ENCODE measurements at places on chromosomes 4 and X.
A peak's percentile ranks its signal among the peaks of the same experiment; 100 is the strongest.

DNA sequence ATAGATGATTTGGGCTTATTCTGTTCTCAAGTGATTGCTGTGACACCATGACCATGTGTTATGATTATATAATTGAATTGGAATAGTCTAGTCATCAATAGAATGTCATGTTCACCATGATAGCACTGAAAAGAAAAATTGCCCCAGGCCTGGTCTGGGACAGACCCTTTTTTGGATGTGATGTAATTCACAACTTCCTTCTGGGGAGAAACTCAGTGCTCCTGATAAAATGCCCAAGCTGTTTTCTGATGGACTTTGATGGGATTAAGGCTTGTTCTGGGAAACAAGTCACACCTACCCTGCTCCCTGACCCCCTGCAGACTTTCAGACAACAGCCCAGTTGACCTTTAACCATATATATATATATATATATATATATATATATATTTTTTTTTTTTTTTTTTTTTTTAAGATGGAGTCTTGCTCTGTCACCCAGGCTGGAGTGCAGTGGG, 65.3 kb downstream of the RHOH start:
- DNase-seq = no peak

- no peak for DNase-seq
These were observed 48.2 kb downstream of the CASK start for GRCh38 chrX:41875142-41875541.

DNA sequence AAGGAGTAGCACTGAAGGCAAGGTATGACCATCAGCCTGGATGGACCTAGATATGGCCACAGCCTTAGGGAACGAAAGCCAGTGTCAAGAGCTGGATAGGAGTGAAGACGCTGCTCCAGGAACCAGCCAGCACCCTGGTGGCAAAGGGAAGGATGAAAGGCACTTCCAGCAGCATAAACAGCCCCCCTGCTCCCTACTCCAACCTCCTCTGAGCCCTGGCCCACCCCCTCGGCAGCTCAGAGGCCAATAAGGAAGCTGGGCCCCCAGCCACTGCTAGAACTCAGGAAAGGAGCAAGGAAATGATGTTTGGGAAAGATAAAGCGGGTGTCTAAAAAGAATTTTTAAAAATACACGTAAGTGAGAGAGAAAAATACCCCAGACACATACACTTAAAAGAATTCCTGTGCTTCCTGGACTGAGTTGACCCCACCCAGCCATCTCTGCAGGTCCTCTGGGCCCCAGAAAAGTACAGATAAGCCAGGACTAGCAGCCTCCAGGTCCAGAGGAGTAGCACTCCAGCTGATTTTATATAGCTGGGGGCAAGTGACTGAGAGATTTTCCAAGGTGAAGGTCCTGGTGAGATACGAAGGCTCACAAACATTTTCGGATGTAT, 170.4 kb downstream of the SHROOM4 start:
- no peak for DNase-seq

GRCh38 chrX:130139474-130140201, 26.0 kb downstream of the AIFM1 start:
- no peak for DNase-seq

DNA sequence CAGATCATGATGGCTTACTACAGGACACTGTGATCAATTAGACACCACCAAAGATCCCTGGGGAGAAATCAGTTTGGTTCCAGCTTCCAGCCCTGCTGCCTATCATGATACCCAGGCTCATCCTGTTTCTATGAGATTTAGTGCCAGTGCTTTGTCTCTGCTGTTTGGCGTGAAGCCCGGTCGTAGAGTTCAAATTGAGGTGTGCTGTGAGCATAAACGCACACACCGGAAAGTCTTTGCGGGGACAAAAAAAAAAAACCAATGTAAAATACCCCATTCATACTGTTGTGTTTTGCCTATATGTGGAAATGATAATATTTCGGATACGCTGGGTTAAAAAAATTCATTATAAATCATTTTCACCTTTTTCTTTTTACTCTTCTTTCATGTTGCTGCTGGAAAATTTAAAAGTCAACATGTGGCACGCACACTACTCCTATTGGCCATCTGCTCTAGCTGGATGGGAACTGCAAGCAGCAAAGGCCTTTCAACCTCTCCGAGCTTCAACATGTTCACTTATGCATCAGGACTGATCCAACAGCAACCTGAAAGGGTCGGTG, 607 bp upstream of the DKC1 start:
- DNase-seq = no peak

- DNase-seq = no peak
These were observed 24.8 kb upstream of the AFAP1 start for GRCh38 chr4:7964459-7964858.

- DNase-seq = no peak
These were observed 8.1 kb downstream of the SCARB2 start for GRCh38 chr4:76205476-76205875.

DNA sequence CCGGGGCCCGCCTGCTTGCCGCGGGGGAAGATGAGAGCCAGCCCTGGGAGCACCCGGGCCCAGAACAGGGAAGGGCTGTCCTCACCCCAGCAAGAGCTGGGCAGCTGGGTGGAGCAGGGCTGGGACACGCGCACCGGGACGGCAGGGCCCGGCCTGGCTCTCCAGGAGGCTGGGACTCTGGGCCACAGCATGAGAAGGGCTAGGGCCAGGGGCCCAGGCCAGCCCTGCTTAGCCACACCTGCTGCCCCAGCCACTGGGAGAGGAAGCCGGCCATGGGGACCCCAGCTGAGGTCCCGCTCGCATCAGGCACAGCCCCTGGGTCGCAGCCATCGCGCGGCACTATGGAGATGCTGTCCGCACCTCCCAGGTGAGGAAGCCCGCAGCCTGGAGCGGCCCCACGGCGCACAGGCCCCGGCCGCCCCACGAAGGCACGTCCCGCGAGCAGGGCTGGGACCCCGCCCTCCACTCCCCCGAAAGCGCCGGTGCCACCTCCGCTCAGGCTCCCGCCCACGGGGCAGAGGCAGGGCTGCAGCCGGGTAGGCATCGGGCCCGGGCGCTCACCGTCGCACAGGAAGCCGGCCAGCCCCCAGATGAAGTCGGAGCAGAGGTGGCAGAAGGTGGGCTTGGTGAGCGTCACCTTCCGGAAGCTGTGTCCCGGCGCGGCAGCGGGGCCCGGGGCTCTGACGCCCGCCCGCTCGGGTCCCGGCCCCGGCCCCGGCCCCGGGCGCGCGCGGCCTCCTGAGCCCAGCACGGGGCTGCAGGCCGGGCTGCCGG, 531 bp downstream of the DGKQ start:
- peak; percentile 22 for DNase-seq

DNA sequence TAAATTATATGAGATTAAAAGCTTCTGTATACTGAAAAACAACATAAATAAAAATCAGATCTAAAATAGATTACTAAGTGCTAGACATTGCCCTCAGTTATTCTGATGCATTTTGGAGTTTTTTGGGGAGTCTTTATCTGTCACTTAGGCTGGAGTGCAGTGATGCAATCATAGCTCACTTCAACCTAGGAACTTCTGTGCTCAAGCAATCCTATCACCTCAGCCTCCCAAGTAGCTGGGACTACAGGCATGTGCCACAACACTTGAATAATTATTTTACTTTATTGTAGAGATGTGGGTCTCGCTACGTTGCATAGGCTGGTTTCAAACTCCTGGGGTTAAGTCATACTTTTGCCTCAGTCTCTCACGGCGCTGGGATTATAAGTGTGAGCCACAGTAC, 31.7 kb downstream of the HSD17B11 start:
- DNase-seq = no peak

GRCh38 chrX:1537031-1537715, at the start of gene P2RY8:
Gene P2RY8 (minus strand): TSS chrX:1537185. CDS start chrX:1466558, 70,627 bp downstream.
- peak; percentile 48 for DNase-seq

GRCh38 chr4:111066447-111066846, 443.6 kb upstream of the PITX2 start:
- no peak for DNase-seq

- no peak for DNase-seq
These were observed 1.3 kb downstream of the MSX1 start for GRCh38 chr4:4860600-4861389.

DNA sequence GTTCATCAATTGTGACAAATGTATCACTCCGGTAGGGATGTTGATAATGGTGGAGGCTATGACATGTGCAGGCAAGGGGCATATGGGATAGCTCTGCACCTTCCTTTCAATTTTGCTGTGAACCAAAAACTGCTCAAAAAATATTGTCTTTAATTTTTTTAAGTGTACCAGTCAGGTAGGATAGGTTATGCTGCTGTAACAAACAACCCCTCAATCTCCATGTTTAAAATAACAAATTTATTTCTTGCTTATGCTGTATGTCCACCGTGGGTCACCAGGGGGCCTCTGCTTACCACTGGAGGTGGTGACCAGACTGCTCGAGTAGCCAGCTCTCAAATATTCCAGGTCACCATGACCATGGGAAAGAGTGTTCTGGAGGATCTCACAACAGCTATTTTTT, 23.4 kb upstream of the MSX1 start:
- DNase-seq = no peak

Measured in activated CD4-positive, alpha-beta T cell treated with anti-CD3 and anti-CD28 coated beads, Interleukin-2, amount 50 U/mL, for 24 hours (primary cell).